Stimulated activated CD4-positive, alpha-beta T cell treated with anti-CD3 and anti-CD28 coated beads, Interleukin-15, amount 100 ng/mL, for 1 hour (primary cell): ENCODE measurements at places on chromosomes 7 and 10.

DNA sequence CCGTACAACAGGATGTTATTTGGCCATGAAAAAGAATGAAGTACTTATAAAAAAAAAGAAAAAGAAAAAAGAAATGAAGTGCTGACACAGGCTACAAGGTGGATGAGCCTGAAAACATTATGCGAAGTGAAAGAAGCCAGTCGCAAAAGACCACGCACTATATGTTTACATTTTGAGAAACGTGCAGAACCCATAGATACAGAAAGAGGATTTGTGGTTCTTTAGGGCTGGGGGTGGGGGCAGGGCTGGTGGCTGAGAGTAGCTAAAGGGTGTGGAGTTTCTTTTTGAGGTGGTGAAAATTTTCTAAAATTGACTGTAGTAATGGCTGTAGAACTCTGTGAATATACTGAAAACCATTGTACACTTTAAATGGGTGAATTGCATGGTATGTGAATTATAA, 86.0 kb upstream of the FAM20C start:
- DNase-seq, result no peak

DNA sequence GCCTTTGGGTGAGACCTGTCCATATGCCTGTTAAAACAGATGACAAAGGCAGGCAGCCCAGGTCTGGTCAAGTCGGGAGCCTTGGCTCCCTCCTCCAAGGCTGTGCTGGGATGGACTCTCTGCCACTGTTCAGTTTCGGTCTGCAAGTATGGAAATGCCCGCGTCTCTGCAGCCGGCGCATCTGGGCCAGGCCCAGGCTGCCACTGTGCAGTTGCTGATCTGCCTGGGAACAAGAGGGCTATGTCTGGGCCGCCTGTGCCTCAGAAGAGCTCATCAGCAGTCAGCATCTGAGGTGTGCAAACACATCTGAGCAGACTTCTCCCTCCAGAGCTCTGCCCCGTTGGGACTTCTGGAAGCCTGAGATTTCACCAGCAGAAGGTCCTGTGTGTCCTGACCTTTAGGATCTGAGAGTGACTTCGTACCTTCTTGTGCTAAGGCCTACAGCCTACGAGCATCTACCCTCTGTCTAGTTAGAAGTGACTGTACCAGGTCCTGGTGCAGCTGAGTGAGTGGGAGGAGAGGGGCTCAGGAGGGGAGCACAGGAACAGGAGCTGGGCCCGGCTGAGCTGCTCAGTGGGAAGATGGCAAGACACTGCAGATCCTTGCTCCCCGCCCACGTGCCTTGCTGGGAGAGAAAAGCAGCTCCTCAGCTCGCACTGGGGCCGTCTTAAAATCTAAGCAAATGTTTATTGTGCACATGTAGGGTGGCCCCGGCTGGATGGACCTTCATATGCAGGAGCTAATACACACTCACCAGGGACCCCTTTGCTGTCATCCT, 50.9 kb downstream of the DOCK1 start:
- DNase-seq, result no peak

GRCh38 chr10:84660450-84661159, 332.2 kb downstream of the CCSER2 start:
- no peak for DNase-seq

GRCh38 chr10:15856328-15857015, 3.8 kb downstream of the MINDY3 start:
- DNase-seq, result no peak

DNA sequence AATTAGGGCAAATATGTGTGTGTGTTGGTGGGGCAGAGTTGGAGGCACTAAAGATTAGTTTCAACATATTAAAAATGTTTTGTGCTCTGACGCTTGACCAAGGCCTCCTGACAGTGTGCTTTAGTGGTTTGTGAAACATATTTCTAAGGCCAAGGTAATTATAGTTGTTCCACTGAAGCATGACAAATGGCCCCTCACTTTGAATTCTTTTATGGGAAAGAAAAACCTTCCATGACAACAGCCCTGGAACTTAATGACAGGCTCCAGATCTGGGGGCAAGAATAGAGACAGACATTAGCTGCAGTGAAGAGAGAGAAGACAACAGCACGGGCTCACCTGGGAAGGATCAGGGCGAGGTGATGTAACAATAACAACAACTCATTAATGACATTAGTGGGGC, 155.8 kb downstream of the CHN2 start:
- DNase-seq, result no peak

DNA sequence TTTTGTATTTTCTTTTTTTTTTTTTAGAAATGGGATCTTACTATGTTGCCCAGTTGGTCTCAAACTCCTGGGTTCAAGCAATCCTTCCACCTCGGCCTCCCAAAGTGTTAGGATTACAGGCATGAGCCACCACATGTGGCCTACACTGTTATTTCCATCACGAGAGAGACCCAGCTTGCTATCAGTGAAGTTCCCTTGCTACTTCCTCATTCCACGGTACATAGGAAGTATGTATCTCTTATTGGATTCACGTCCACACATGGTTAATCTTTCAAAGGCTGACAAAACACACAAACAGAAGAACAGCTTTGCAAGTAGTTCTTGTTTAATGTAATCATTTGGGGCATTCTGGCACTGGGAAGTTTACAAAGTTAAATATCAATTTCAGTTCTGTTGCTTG, 50.9 kb downstream of the DCLRE1A start:
- no peak for DNase-seq

- DNase-seq, result no peak
Measured at GRCh38 chr10:24439935-24440334, 231.0 kb downstream of the KIAA1217 start.

DNA sequence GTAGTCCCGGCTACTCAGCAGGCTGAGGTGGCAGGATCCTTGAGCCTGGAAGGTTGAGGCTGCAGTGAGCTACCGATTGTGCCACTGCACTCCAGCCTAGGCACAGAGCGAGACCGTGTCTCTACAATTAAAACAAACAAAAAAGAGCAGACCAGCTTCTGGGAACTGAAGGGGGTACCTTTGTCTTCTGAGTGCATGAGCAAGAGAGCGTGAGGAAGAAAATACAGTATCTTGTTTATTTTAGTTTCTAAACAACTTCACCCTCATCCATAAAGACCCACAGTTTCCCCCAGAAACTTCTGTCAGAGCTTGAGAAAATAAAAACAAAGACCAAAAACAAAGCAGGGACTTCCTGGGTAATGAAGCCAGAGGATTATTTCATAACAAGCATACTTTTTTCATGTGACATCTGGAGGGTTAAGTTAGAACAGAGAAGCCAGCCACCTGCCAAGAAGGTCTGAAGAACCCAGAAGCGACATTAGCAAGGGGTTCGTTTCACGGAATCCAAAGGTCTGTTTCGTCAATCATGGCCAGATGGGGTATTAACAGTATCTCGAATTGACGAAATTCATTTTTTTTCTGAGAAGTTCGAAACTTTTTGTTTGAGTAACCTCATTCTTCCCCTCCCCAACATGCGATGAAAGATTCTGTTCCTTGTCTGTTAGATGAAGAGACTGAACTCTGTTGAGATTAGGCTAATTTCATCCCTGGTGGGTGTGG, 10.2 kb upstream of the IL2RA start:
- no peak for DNase-seq

DNA sequence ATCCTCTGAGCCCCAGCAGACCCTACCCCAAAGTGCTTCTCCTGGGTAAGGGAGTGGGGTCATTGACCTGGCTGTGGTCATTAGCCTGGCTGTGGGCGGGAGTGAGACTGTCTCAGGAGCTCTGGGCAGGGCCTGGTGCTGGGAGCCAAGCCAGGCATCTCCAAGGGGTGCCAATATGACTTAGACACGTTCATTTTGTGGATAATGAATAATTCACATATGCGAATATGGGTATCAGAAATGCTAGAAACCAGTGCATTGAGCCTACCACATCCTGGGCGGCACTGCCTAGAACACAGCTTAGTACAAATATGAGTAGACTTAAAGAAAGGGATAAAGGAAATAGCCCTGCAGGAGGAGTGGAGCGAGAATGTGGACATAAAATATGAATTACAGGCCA, 14.4 kb upstream of the SRRM3 start:
- no peak for DNase-seq

DNA sequence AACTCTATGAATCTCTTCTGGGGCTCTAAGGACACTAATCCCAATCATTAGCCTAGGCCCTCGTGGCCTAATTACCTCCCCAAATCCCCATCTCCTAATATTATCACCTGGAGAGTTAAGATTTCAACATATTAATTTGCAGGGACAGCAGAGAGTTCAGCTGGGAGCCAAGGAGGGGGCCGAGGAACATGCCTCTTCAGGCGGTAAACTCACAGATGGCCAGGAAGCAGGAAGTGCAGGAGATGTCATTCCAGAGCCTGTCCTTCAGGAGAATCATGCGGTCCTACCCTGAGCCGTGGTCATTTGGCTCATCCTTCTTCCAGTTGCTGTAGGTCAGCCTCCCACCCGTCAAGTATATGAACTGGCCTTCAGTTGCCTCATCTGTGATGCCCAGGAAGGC, 21.9 kb upstream of the SFTPA2 start:
- no peak for DNase-seq

GRCh38 chr7:157516911-157517781, 180.3 kb downstream of the DNAJB6 start:
- DNase-seq, result no peak

DNA sequence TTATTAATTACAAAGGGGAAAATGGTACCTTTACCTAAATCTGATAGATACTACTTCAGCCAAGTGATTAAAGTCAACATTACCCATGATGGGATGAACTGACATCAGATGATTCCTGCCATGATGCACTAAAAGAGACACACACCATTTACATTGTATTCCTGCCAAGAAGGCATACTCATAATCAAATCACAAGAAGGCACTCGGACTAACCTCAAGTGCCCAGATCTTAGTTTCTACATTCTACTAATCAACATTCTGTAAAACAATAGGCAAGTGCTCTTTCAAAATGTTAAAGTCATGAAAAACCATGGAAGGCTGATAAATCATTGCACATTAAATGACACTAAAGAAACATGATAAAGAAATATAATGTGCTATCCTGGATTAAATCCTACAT, 44.4 kb downstream of the SLC35G1 start:
- no peak for DNase-seq

- DNase-seq, result no peak
Measured at GRCh38 chr7:71348821-71349681, 217.1 kb downstream of the GALNT17 start.

DNA sequence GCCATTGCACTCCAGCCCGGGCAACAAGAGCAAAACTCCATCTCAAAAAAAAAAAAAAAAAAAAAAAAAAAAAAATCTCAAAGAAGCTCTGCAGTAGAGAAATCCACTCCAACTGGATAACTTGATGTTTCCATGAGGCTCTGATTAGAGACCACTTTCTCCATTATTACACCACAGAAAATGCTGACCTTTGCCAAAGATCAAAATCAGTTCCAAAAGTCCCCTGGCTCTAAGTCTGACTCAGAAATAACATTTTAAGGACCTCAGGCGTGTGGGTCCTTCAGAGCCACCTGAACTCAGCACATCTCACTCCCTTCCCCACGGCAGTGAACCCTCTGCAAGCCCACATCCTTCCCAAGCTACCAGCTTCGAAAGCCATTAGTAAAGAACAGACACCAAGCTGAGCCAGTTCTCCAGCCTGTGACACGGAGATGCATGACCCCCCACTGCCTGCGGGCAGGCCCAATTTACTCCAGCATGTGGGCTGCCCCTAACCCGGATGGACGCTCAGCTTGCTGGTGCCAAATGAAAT, 13.8 kb upstream of the TMEM120A start:
- DNase-seq, result no peak

- DNase-seq, result no peak
Measured at GRCh38 chr10:52172581-52172980, 141.5 kb upstream of the DKK1 start.

- DNase-seq, result no peak
Measured at GRCh38 chr10:15751046-15751445, 31.3 kb upstream of the ITGA8 start.

GRCh38 chr10:13629116-13629515, 42.4 kb downstream of the PRPF18 start:
- DNase-seq, result no peak

- no peak for DNase-seq
Measured at GRCh38 chr7:25923741-25924460, 228.1 kb upstream of the NFE2L3 start.

GRCh38 chr10:94042001-94042833, 48.5 kb downstream of the PLCE1 start:
- no peak for DNase-seq
